ENCODE measurements at places on chromosomes 3 and 15. TPM values are rescaled to one million over a fixed set of nuclear protein-coding genes. Genes with fewer than 3 reads are reported as not detected.

The CDHR4 gene
- total RNA-seq: not detected

The MRPL47 gene
- 32.5 TPM for total RNA-seq

The LRRK1 gene
- 11.3 TPM for total RNA-seq

The OR4F15 gene
- total RNA-seq: not detected

The LDHAL6B gene
- total RNA-seq: not detected

The REC114 gene
- total RNA-seq: not detected

DNA sequence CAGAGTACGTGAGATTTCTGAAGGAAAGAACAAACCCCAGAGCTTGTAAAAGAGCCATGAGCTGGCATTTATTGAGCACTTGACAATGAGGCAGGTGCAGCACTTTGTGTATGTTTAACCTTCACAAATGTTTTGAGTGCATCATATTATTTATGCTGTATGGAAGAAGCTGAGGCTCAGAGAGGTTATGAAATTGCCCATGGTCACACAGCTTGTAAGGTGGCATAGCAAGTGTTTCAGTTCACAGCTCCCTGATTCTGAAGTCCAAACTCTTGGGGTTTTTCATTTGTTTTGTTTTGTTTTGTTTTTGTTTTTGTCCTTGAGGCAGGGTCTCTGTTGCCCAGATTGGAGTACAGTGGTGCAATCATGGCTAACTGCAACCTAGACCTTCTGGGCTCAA lies 25.1 kb upstream of the ADAMTS7 start:
- DNase-seq: no peak

DNA sequence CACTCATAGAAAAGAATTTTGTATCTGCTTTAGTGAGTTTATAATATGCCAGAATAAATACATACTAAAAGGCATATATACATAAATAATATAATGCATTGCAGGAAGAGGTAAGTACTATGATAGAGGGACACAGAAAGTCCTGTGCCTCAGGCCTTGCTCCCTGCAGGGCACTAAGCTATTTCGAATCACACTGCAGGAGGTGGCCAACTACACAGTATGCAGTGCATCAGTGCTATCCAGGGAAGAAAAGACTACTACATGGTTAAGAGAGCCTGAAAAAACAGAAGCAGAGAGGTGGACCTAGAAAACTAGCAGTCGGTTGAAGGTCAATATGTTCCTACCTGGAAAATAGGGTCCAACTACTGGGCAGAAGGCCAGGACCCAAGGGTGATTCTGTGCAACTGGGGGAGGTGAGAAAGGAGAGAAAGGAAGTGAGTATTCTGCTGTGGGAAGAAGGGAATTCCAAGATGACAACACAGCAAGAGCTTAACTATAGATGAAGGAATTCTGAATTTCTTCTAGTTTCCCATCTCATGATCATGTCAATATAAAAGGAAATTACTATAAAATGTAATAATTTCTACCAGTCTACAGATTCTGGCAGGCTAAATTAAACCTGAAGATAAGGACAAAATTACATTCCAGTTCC lies 218.0 kb downstream of the ZBTB20 start:
- no peak for DNase-seq

DNA sequence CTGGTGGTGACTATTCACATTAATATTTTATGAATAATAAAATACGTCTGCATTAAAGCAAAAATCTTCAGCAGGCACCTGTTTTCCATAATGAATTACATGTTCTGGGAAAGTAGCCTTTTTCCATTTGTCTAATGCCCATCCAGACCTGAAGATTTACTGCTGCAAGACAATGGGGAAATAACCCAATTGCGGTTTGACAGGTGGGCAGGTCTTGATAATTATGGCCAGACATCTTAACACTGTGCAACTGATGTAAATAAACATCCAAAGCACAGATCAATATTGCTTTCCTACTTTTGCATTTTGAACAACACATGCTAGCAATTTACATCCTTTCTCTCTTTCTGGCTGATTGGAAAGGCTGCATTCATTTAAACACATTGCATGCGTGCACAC lies 173.9 kb downstream of the MEIS2 start:
- no peak for DNase-seq
